ENCODE measurements at places on chromosomes 5 and 9.

DNA sequence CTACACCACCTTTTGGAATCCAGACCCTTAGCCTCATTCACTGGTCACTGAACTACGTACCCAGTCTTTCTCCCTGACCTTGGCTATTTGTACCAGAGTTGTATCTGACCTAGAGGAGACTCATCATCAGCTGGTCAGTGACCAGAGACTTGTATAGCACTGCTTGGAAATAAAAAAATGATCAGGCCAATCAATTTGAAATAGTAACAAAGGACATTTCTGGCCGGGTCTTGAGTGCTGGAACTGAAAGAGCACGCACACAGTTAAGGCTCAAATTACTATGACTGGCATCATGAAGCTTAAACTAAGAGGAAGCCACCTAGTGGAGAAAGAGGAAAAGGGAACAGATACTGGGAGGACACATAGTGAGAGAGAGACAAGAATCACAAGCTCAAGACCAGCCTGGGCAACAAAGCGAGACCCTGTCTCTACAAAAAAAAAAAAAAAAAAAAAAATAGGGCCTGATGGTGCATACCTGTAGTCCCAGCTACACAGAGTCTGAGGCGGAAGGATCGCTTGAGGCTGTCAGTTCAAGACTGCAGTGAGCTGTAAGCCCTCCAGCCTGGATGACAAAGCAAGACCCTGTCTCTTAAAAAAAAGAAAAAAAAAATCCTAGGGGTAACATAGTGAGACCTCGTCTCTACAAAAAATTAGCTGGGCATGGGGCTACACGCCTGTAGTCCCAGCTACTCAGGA is 12.8 kb upstream of the SRP19 start:
- DNase-seq: no peak

DNA sequence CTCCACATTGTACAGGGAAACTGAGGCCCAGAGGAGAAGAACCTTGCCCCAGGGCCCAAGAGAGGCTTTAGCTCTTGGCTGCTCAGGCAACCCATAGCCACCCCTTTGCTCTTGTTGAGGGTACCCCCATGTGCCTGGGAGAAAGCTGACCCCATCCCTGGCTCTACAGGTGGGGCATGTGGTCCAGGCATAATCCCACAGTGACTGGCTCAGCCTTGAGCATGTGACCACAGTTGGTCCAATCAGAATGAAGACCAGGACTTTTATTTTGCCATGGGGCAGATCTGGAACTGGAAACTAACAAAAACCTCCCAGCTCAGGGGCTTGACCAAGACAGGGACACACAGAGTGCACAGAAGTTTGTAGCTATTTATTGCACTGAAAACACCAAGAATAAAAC is 29.3 kb downstream of the SLC6A7 start:
- no peak for DNase-seq

GRCh38 chr9:108727580-108728111 is 128.1 kb downstream of the ACTL7B start:
- DNase-seq: no peak

DNA sequence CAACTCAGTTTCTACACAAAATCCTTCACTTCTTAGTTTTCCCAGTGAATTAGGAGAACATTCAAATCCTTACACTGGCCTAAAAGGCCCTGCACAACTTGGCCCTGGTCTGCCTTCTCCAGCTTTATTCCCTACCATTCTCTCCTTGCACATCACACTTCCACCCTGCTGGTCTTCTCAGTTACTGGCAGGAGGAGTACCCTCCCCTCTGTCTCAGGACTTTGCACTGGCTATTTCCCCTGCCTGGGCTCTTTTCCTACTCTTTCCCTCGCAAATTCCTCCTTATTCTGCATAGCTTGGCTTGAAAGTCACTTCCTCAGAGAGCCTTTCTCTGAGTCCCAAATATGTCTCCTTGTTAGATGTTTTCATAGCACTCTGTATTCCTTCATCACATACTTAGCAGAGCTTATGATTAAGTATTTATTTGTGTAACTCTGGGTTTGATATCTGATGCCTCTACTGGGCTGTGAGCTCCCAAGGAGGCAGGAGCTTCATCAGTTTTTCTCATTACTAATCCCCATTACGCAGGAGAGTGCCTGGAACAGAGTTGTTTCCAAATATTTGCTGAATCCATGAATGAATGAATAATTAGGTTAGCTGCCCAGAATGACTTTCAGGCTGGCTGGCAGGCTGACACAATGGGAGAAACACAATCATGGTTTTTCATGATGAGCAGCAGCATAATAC is 159.8 kb upstream of the KLF9 start:
- no peak for DNase-seq

- no peak for DNase-seq
Observed at GRCh38 chr9:38289866-38290245, 102.6 kb upstream of the ALDH1B1 start.

GRCh38 chr5:160961761-160962160 is 109.8 kb upstream of the ATP10B start:
- no peak for DNase-seq

- DNase-seq: no peak
Observed at GRCh38 chr9:126366366-126367011, 39.9 kb downstream of the MVB12B start.

- DNase-seq: no peak
Observed at GRCh38 chr5:173768891-173769290, 119.3 kb upstream of the CPEB4 start.

DNA sequence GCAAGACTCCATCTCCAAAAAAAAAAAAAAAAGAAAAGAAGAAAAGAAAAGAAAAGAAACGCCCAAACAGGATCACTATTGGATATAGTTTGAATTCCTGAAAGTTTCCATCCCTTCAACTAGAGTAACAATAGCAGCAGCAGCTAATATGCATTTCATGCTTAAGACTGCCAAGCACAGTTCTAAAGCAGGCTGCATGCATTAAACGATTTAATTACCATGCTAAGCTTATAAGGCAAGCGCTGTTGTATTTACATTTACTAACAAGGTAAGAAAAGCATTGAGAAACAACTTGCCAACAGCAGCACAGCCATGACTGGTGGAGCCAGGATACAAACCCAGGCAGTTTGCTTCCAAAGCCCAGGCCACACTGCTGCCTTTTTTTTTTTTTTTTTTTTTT is 13.0 kb downstream of the TBC1D2 start:
- DNase-seq: no peak

DNA sequence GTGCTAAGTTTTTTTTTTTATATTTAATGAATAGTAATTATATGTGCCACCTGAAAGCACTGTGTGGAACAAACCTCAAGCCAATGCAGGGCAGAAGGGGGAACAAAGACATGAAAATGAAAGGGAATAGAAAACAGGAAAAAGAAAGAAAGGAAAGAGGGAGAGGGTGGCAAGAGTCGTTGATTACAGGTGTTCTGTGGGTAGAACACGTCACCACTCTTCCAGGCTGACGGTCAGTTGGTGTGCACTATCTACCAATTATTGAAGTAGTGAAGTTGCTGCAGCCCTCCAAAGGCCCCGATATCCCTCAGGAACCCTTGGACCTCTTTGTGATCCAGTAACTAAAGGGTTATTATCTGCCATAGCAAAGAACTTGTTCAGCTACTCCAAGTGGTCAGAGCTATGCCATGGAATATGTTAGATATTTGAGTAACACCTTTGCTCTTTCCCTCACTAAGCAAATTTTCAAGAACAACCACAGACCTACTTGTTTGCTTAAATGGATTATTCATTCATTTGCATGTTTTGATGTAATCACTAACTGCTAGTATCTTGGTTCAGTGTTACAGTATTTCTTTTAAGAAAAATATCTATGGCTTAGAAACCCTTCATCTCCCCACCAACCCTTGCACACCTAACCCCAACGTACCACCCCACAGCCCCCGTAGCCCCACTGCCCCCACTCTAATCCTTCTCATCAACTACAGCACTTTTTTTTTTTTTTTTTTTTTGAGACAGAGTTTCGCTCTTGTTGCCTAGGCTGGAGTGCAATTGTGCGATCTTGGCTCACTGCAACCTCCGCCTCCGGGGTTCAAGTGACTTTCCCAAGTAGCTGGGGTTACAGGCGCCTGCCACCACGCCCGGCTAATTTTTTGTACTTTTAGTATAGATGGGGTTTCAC is 31.3 kb downstream of the FYB1 start:
- DNase-seq: no peak

GRCh38 chr5:26148569-26149107 is 889.7 kb downstream of the CDH9 start:
- DNase-seq: no peak

GRCh38 chr5:113902917-113903660 is 389.6 kb downstream of the YTHDC2 start:
- DNase-seq: no peak

DNA sequence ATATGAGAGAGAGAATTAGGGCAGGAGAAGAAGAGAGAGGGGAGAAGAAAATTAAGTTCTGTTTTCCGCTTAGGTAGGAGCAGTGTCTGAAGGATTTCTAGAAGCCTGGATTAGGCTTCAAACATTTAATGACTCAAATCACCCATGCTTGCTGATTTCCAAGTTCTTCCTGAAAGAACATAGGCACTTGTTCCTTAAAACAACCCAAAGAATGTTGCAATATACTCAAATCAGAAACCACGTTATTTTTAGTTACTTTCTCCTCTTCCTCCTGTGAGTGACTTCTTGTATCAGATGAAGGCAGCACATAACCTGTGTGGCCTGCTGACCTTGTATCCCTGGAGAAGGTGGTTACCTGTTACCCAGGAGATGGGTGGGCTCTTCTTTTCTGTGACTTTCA is 351.5 kb upstream of the KLF4 start:
- DNase-seq: no peak

- no peak for DNase-seq
Observed at GRCh38 chr5:37696190-37697021, 143.4 kb downstream of the GDNF start.

DNA sequence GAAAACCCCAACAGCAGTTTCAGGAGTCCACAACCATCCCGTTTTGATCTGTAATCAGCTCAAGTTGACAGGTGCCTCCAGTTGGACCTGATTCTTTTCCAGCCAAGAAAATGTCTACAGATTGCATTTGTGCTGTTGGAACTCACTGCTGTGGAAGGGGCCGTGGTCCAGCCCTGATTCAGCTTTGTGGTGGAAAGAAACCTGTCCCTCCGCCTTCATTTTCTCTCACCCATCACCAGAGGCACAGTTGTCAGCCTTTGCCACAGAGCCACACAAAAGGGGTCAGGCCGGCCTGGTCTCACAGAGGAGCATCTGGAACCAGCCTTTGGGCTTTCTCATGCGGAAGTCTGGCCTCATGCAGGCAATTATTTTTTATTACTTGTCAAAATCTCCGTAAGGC is 483.6 kb downstream of the GADD45G start:
- no peak for DNase-seq

DNA sequence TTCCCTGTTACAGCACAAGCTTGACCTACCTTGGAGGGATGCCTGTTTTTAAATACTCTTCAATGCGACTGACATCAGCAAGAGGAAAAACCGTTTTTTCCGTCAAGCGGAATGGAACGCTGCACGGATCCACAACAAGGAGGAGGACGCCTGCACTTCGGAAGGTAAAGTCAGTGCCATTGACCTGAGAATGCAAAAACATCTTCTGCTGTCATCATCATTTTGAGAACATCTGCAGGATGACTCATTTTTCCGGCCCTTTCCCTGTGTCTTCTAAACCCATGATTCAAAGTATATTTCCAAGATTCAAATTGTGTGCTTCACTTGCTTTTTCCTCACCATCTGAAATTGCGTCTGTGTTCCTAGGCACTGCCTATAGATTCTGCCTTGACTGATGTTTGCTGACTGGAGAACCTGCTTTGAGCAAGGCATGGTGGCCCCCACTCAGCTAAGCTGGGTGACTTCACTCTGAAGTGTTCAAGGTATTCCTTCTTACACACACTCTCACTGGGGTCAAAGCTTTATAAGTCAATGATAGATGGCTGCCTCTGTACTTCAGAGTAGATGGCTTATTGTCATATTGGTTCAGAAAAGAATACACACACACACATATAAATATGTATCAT is 78.1 kb downstream of the CEMIP2 start:
- DNase-seq: no peak

DNA sequence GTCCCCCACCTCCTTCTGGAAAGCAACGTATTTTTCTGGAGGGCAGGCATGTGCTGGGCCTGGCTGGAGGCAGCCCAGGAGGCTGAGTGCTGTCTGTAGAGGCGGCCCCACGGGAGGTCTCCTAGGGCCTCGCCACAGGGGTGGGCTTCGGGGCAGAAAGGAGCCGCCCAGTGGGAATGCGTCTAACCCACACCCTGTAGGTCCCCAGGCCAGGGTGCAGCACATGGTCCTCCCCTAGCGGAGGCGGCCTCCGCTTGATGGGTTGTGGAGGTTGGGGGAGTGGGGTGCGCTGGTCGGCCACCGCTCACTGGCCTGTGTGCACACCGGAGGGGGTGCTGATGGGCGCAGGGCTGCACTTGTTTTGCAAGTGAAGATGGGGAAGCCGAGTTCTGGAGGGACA is 48.3 kb upstream of the UBAC1 start:
- DNase-seq: no peak

DNA sequence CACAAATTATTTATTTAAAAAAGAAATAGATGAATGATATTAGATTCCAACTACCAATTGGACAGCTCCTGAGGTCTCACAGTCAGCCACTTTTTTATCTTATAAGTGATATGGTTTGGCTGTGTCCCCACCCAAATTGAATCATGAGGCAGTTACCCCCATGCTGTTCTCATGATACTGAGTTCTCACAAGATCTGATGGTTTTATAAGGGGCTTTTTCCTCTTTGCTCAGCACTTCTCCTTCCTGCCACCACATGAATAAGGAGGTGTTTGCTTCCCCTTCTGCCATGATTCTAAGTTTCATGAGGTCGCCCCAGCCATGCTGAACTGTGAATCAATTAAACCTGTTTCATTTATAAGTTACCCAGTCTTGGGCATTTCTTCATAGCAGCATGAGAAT is 12.9 kb downstream of the NLN start:
- DNase-seq: no peak

DNA sequence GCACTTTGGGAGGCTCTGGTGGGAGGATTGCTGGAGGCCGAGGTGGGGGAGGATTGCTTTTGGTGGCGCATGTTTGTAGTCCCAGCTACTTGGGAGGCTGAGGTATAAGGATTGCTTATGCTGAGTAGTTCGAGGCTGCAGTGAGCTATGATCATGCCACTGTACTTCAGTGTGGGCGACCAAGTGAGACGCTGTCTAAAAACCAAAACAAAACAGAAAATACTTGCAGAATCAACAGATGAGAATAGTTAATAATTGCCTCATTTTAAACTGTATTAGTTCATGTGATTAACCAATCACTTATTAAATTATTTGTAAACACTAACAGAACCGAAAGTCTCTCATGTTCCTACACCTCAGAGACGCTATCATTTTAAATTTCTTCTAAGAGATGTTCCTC is 118.1 kb downstream of the CCDC171 start:
- DNase-seq: no peak
